EH (cell line): ENCODE measurements at places on chromosomes 16 and 17.

DNA sequence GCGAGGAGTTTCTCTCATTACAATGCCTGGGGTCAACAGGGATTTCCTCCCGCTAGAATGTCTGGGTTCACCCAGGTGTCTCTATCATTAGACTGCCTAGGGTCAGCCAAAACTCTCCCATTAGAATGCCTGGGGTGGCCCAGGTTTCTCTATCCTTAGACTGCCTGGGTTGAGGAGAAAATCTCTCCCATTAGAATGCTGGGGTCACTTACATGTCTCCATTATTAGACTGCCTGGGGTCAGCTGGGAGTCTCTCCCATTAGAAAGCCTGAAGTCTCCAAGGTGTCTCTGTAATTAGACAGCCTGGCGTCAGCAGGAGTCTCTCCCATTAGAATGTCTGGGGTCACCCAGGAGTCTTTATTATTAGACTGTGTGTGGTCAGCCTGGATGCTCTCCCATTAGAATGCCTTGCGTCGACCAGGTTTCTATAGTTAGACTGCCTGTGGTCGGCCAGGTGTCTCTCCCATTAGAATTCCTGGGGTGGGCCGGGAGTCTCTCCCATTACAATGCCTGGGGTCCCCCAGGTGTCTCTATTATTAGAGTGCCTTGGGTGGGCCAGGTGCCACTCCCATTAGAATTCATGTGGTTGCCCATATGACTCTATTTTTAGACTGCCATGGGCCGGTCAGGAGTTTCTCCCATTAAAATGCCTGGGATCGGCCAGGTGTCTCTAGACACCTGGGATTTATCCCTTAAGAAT lies 2272.1 kb downstream of the TP53TG3F start:
- DNase-seq = no peak

GRCh38 chr17:55458287-55458900 lies 36.8 kb upstream of the MMD start:
- no peak for DNase-seq

GRCh38 chr16:1538804-1539520 lies 5.5 kb downstream of the TMEM204 start:
- DNase-seq = no peak

GRCh38 chr16:76656994-76657393 lies 379.8 kb downstream of the CNTNAP4 start:
- no peak for DNase-seq

GRCh38 chr17:68089881-68090280 lies 54.3 kb downstream of the KPNA2 start:
- peak; percentile 59 for DNase-seq

DNA sequence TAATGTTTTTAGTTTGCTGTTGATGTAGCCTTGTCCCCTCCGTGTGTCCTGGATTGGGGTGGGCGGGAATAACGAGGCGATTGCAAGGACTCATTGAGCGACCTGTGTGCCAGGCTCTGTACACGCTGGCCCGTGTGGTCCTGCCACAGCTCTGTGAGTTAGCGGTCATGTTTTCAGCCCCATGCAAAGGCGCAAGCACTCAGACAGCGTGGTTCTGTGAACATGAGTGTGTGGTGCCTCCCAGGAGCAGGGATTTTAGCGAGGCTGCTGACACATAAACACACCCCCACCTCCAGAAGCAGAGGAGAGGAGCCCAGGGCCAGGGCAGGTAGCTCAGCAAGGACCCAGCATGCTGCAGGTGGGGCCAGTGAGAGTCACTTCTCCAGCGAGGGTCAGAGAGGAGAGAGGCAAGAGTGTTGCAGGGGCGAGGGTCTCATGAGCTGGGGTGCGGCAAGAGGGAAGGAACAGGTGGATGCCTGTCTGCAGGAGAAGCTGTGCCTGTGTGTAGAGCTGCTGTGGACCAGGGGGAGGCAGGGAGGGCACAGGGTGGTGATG lies 115.3 kb downstream of the OR1D5 start:
- DNase-seq = no peak

GRCh38 chr17:29575511-29576213 lies 7.2 kb downstream of the TP53I13 start:
- DNase-seq = no peak

DNA sequence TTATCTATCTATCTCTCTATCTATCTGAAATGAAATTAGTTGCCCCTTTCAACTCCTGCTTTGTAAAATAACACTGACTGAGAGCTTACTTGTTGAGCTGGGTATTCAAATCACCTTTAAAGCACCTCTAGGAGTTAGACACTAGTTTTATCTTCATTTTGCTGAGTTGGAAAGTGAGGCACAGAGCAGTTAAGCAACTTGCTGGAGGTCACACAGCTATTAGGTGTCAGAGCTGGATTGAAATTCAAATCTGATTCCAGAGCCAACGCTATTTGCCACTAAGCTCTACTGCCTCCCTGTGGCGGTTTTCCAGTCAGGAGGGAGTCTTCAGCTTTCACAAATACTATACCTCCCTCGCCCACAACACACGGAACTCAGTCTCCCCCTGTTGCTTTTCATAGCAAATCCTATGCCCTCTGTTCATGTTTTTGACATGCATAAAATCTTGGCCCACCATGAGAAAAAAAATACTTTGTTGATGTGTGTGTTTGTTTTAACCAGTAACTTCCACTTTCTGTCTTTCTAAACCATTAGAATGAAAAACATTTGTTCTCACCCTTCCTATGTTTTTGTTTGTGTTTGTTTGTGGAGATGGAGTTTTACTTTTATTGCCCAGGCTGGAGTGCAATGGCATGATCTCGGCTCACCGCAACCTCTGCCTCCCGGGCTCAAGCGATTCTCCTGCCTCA lies 74.8 kb upstream of the SMURF2 start:
- peak; percentile 67 for DNase-seq

DNA sequence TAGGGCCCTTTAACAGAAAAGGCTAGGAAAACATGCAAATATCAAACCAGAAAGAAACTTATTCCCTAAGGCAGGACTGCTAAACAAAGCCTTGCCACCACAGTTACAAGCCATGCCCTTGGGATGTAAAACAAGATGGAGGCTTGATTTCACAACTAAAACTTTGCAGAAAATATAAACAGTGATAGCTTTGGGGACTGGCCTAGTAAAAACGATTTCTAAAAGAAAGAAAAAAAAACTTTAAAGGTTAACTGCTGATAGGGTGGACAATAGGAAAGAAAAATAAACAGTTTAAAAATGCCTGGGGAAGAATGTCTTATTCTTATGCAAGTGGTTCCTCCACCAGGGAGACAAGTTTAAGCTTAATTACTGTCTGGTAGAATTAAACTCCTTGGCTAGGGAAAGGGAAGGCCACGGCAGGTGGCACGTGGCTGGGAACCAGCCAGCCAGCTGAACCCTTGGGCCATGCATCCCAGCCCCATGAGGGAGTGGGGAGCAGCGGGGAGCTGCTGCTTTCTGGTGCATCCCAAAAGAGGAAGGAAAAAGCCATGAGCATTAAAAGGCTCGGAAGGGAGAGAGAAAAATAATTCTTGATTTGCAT lies 10.7 kb upstream of the TMC5 start:
- no peak for DNase-seq

- DNase-seq = no peak
These were observed 285.7 kb upstream of the SALL1 start for GRCh38 chr16:51436742-51437141.

GRCh38 chr17:73748508-73748907 lies 104.3 kb upstream of the SDK2 start:
- no peak for DNase-seq

- no peak for DNase-seq
These were observed 10.8 kb downstream of the MYBBP1A start for GRCh38 chr17:4544135-4544950.

GRCh38 chr17:76268991-76269981 lies 4.1 kb downstream of the UBALD2 start:
- no peak for DNase-seq

DNA sequence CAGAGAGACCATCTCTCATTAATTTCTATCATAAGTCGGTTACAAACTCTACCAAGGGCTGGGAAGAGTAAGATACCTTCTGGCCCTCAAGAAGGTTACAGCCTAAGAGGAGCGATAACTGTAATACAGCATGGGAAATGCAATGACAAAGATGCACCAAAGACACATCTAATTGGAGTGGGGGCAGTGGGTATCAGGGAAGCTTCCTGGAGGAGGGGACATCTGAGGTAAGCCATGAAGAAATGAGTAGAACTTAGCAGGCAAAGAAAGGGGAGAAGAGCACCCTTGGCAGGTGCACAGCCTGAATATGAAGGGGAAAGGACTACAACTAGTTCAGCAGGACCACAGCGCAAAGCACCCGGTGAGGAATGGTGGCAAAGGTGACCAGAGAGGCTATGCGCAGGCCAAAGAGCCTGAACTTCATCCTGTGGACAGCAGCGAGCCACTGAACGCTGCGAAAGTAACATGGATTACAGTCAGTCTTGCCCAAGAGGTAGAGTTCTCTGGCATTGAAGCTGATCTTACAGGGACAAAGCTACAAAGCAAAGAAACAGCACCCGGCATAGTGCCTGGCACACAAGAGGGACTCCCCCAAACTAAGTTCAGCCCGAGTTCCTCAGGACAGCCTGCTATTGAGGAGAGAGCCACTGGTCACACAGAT lies 2.8 kb downstream of the TBC1D10B start:
- DNase-seq = no peak

- DNase-seq = no peak
These were observed 57.5 kb downstream of the NF1 start for GRCh38 chr17:31152271-31152670.

GRCh38 chr17:82143333-82143732 lies 45.3 kb upstream of the FASN start:
- DNase-seq = no peak

GRCh38 chr17:48591255-48592056 lies 1.4 kb upstream of the HOXB3 start:
- DNase-seq = no peak

- peak; percentile 98 for DNase-seq
These were observed 321.8 kb downstream of the HS3ST3B1 start for GRCh38 chr17:14622615-14623101.

GRCh38 chr16:85004587-85005205 lies 6.6 kb downstream of the ZDHHC7 start:
- DNase-seq = peak; percentile 95

GRCh38 chr17:3506054-3506453 lies 30.3 kb downstream of the ASPA start:
- DNase-seq = no peak

GRCh38 chr16:17304491-17305119 lies 166.2 kb downstream of the XYLT1 start:
- DNase-seq = no peak

- no peak for DNase-seq
These were observed 11.8 kb upstream of the SECTM1 start for GRCh38 chr17:82345151-82345976.

DNA sequence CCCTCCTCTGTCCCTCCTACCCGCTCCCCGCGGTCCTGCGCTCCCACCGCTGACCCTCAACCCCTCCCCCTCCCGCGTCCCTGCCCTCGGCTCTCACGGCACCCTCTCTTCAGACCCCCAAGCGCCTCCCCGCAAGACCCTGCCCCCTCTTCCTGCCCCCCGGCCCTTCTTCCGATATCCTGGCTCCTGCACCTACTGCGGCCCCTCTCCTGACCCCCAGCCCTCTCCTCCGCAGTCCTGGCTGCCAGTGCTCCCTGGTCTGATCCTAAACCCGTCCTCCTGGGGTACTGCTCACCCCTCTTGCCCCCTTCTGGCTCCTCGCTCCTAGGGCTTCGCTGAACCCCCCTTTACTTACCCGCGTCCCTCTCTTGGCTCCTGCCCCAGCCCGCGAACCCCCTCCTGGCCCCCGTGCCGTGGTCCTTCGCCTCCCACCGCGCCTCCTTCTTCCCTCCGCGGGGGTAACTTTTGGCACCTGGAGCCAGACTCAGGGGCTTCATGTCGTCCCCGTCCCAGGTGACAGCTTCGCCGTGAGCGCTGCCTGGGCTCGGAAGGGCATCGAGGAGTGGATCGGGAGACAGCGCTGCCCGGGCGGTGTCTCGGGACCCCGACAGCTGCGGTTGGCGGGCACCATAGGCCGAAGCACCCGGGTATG lies 839 bp downstream of the NKD1 start:
- no peak for DNase-seq

DNA sequence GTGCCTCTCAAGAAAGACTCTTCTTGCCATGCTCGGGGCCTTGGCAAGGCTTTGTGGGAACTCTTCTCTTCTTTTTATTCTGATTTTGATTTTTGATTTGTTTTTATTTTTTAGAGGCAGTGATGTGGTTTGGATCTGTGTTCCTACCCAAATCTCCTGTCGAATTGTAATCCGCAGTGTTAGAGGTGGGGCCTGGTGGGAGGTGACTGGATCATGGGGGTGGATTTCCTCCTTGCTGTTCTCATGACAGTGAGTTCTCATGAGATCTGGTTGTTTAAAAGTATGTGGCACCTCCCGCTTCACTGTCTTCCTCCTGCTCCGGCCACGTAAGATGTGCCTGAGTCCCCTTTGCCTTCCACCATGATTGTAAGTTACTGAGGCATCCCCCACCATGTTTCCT lies 281.4 kb downstream of the CPPED1 start:
- no peak for DNase-seq

DNA sequence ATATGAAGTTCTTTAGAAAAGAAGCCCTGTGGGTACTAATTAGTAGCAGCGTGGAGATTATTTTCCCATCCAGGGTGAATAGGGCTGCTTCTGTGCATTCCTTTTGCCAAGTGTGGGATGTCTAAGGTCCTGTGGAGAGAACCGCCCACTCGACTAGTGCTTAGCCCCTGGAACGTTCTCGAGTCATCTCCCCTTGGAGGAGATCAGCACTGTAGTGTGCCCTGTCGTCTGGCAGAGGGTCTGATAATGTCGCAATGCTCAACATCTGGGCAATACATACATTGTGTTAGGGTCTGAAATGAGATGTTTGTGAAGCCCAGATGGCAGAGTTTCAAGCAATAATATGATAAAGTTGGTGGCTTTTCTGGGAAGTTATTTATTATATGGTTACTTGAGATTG lies 64.8 kb downstream of the SPECC1 start:
- no peak for DNase-seq

DNA sequence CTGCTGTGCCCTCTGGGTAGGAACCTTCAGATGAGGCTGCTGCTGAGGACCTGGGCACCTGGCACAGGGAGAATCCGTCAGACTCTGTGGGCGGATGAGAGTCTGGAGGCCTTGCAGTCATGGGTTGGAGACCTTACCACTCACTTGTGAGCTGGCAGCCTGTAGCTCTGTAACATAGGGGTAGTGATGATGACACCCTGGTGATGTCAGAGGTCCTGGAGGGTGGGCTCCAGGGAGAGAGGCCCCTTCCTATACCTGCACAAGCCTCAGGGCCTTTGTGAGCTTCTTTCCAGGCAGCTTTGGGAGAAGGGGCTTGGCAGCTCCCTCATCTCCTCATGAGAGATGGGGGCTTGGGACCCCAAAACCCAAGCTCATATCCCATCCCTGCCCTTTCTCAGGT lies 1.6 kb downstream of the MIEF2 start:
- DNase-seq = no peak

DNA sequence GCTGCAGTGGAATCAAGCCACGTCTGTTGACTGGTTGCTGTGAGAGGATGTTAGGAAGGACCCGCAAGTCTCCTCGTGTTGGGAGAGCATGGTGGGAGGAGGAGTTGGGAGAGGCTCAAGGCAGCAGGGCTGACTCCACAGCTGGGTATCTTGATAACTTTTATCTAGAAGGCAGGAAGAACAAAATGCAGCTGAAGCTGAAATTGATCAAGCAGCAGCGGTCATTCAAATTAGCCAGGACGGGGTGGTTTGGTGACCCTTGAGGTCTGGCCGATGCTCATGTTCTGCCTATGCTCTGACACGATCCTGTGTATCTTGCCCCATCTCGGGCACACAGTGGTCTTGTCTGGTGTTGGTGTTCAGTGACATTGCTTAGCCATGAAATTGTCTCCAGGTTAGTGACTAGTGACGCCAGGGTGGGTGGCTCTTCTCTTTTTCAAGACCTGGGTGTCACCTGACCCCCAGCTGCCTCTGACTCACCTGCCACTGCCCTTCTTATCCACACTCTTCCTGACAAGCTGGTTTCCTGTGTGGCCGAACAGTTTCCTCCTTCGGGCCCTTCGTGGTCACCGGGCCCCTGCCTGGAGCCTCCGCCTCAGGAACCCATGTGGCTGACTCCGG lies 19.1 kb downstream of the NPTX1 start:
- DNase-seq = no peak
